CD4-positive, alpha-beta T cell treated with Interleukin-21 for 1 hour (primary cell): ENCODE measurements at places on chromosomes 12 and 14.

GRCh38 chr14:21087294-21088091, 11.0 kb downstream of the ZNF219 start:
- peak; percentile 97 for DNase-seq

GRCh38 chr12:3135522-3136461, 58.6 kb downstream of the TSPAN9 start:
- peak; percentile 42 for DNase-seq

GRCh38 chr12:75592086-75592485, 80.7 kb upstream of the KRR1 start:
- DNase-seq: no peak

GRCh38 chr12:44703182-44703910, 172.8 kb downstream of the NELL2 start:
- no peak for DNase-seq

DNA sequence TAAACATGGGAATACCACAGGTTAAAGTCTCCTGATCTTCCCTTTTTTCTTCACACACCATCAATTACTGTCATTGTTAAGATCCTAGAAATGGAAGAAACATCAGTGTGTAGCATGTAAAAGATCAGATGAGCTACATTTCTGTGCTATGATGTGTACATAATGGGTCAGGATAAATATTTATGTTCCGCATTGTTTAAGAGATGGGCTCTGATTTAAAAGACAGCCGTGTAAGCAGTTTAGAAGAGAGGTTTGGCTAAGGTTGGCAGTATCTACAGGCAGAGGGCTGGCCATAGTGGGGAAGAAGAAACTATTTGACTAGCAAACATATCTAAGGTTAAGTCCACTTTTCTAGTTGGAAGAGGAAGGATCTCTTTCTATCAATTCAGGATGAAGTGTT, 49.4 kb downstream of the LRRC9 start:
- DNase-seq: no peak

DNA sequence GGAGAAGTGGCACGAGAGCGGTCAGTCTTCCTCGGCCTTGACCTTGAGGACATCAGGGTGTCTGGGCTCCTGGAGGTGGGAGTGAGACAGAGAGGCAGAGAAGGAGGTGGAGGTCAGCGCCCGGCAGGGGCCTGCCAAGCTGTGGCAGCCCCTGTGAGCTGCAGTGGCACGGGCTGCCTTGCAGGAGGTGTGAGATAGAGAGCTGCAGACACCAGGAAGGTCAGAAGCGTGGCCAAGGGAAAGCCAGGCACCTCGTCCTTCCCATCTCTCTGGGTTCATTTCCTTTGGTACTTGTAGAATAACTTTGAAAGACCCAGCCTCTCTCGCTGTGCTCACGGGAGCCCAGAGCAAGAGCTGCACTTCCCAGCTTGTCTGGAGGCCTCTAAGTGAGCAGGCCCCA, 98.1 kb downstream of the TSPAN9 start:
- DNase-seq: no peak

GRCh38 chr14:64867182-64867581, 12.5 kb downstream of the SPTB start:
- no peak for DNase-seq

DNA sequence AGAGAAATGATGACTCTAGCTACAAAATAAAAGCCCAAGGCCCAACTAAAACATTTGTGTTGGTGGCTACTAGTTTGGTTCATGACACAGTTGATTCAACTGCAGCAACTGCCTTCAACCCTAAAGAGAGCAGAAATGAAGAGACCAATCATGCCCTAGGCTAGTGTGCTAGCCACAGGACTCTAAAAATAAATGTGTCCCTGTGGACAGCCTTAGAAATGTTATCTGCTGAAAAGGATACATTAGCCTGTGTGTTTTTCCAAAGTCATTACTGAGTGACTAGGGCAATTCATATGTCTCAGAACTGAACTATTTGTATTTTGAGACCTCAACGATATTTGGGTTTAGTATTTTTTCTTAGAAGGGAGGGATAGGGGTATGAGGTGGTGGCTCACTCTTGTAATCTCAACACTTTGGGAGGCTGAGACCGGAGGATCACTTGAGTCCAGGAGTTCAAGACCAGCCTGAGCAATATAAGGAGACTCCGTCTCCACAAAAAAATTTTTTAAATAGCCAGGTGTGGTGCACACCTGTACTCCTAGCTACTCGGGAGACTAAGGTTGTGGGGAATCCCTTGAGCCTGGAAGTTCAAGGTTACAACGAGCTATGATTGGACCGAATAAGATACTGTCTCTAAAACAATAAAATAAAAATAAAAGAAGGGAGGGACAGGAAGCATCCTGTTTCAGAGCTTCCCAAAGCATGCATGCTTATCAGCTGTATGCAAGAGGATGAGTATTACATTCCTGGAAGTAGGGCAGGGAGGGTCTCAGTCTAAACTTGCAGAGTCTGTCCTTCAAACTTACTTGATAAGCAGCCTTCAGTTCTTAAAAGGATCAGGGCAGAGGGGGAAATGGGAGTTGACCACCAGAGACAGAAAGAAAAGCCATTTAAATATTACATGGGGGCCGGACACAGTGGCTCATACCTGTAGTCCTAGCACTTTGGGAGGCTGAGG, 29.6 kb upstream of the NAP1L1 start:
- no peak for DNase-seq

- no peak for DNase-seq
These were observed 295.0 kb upstream of the RTL1 start for GRCh38 chr14:101198398-101199027.

DNA sequence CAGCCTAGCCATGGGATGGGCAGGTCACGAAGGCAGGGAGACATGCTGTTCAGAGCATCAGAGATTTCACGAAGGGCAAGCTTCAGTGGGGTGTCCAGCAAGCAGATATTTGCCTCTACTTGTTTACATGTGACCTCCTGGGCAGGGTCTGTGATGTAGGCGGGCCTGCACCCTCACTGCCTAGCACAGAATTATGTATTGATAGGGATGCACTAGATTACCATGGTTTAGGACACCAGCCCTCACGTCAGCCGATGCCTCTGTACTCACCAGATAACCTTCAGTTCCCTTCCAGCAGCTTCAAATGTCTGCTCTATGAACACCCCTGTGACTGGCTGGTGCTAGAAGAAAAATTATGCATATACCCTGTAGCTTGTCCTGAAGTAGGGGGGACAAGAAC, 5.1 kb upstream of the EIF5 start:
- DNase-seq: no peak

DNA sequence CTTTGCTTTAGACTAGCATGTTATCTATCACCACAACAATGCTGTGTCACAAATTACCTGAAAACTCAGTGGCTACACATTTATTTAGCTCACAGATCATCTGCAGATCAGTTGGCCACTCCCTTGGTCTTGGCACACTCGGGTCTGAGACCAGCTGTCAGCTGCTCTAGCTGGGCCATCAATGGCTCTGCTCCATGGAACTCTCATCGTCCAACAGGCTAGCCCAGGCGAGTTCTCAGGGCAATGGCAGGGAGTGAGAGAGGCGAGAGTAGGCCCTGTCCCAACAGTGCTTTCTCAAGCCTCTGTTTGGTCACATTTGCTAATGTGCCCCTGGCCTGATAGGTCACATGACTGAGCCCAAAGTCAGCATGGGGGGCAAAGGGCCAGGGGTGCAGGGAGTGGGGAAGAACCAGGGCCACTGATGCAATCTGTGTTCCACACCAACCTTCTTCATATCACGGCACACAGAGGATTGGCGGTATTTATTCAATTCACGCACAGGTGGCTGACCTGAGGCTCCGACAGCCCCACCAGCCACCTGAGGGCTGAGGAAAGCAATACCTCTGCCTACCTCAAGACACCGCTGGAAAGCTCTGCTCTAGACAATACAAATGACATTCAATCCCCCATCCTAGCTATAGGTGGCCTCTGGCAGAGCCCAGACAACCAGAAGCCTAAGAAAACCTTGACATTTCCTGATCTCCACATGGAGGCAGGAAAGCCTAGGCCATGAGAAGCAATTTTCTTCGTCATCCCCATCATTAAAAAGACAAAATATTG, 82.5 kb downstream of the NT5DC3 start:
- no peak for DNase-seq

DNA sequence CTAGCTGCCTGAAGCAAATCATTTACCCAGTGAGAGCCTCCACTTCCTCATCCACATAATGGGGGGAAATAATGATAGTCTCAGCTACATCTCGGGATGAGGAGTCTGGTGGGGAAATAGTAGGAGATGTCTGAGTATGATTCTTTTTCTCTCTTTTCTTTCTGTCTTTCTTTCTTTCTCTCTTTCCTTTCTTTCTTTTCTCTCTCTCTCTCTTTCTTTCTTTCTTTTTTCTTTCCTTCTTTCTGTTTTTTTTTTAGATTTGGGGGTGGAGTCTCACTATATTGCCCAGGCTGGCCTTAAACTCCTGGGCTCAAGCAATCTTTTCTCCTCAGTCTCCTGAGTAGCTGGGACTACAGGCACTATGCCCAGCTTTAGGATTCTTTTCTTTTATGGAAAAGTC, 12.8 kb downstream of the HOXC4 start:
- DNase-seq: no peak
